Tongue (tissue), 3 donors: ENCODE measurements at places on chromosomes 2 and 18.

GRCh38 chr2:231133365-231134099 lies 8.7 kb upstream of the HTR2B start:
- DNase-seq = no peak

DNA sequence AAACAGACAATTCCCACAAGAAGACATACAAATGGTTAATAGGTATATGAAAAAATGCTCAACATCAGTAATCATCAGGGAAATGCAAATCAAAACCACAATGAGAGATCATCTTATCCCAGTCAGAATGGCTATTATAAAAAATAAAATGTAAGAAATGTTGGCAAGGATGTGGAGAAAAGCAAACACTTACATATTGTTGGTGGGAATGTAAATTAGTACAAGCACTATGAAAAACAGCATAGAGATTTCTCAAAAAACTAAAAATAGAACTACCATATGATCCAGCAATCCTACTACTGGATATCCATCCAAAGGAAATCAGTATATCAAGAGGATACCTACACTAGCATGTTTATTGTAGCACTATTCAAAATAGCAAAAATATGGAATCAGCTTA lies 186.6 kb downstream of the NOL4 start:
- no peak for DNase-seq

DNA sequence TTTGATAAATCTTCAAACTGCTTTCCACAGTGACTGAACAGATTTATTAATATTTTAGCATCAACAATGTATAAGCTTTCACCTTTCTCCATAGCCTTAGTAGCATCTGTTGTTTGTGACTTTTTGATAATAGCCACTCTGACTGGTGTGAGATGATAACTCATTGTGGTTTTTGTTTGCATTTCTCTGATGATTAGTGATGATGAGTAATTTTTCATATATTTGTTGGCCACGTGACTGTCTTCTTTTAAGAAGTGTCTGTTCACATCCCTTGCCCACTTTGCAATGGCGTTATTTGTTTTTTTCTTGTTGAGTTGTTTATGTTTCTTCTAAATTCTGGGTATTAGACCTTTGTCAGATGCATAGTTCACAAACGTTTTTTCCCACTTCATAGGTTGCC lies 952.9 kb downstream of the TRIB2 start:
- DNase-seq = no peak

GRCh38 chr2:127953128-127953718 lies 67.5 kb upstream of the AMMECR1L start:
- no peak for DNase-seq

DNA sequence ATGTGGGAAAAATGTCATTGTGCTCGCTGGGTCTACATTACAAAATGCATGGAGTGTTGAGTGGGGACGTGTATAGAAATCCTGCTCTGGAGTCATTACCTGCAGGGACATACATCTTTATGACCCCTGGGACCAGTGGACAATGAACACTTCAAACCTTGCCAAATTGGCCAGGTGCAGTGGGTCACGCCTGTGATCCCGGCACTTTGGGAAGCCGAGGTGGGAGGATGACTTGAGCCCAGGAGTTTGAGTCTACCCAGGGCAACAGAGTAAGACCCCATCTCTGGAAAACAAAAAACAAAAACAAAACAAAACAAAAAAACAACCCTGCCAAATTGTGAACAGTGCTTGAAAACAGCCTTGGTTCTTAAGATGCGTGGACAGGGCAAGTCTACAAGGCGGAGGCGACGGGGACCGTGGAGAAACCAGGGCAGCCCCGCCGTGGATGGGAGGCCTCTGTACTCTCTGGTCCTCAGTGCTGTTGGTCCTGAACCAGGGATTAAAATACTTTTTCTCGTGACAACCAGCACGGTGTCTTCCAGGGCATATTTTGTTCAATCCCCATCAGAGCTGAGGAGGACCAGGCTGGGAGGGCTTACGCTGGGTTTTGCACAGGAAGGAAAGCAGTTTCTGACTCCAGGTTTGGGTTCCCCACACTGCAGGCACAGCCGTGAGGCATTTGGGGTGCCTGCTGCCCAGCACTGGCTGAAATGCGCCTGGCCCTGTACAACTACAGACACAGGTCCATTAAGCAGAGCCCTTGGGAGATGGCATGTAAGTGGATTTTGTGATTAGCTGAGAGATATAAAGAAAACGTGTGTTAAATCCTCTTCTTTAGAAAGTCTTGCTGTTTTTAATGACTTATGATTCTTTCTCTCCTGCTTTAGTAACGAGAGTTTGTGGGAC lies 13.7 kb downstream of the COLEC11 start:
- no peak for DNase-seq

DNA sequence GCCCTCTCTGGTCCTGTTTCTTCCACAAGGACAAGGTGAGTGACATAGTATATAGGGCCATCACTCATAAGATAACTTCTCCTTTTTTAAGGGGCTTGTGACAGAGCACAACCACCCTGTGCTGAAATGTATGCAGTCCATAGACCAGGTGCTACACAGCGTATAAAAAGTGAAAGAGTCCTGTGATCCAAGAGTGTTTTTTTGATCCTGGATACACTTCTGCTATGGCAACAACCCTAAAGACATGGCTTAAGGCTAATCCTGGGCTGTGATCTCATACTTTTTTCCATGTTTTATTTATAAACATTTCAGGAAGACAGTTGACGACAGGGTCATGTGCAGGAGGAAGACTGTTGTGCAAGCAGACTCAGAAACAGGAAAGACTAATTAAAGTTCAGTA lies 400.5 kb upstream of the TCF4 start:
- peak; percentile 84 for DNase-seq

DNA sequence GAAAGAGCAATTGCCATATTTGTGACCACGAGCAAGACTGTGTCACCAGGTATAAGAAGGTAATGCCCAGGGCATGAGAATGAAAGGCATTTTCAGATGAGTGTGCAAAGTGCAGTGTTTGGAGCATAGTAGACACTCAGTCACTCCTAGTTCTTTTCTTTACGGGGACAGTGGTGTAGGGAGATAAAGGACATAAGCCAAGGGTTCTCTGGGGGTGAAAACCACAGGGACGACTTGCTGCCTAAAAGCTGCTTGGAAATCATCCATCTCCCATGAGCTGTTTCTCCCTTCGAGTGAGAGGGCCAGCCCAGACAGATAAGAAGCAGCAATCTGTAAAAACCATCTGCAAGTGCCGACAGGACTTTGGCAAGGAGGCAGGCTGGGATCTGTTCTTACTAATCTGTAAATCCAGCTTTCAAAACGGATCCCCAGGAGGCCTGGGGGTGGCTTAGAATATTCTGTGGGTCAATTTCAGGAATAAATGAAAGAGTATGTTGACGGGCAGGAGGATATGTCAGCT lies 221.6 kb downstream of the LPIN1 start:
- peak; percentile 80 for DNase-seq

DNA sequence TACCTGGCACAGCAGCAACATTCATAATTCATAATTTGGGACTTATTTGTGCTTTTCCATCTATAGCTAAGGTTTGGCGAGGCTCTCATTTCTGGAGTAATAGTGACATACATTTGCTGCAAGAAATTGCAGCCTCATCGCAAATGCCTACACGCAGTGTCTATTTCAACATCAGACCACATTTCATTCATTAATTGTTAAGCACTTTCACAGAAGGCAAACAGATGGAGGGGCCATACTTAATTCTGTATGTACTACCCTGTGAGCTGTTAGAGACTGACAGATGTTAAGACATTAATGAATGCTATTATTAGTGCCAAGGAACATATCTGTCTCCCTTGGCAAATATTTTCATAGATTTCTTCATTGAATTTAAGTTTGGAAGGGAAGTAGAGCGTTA lies 125.7 kb downstream of the UXS1 start:
- peak; percentile 61 for DNase-seq

DNA sequence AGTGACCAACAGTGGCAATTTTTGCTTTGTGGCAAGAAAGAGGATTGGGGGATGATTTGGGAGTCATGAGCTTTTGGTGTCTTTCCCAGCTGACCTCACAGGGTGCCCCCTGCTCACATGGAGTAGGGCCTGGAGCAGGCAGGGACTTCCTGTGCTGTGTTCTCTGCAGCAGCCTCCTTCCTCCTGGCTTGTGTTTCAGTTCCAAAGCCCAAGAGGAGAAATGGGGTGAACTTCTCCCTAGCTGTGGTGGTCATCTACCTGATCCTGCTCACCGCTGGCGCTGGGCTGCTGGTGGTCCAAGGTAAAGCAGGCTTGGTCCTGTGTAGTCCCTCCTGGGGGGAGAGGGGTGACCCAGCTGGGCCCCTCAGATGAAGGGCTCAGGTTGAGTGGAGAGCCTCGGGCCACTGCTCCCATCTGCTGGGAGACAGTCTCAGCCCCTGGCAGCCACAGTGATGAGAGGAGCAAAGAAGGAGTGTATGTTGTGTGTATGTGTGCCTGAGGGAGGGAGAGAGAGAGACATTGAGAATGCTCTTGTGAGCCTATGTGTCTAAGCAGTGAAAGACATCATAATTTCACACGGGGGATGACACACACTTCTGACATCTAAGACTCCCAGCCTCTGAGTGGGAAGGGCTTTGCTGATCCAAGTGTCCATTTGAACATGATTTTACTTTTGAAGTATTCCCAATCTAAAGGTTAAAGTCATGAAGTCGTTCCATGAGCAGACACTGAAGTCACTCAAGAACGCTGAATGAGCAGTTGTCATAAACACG lies 27.2 kb downstream of the MARCO start:
- DNase-seq = no peak

- DNase-seq = no peak
Measured at GRCh38 chr2:129767346-129768035, 212.0 kb upstream of the RAB6C start.

GRCh38 chr2:215567504-215567903 lies 131.6 kb upstream of the FN1 start:
- no peak for DNase-seq

DNA sequence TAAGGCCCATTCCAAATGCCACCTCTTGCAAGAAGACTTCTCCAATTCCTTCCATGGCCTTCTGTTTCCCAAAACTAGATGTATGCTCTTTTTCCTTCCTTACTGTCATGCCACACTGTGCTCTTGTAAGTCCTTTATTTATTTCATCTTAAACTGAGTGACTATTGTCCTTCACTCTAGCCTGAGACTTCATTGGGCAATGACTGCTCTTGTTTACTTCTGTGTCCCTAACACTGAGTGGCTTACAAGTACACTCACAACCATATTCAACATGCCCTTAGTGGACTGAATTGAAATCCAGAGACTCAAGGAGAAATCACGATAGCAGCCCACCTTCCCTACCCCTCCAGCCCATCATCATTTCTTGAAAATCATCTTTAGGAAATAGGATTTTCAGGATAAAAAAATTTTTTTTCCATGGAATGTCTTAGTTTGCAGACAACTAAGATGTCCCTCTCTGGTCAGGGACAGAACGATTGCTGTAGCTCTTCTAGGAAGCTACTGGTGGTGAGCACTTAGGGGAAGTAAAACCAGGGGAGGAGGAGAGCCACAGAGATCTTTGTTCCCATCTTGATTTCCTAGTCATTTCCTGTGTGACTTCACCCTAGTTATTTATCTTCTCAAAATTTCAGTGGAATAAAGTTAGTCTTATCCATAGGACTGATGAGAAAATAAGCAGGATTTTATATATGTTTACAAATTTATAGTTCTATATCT lies 80.7 kb downstream of the CYRIA start:
- no peak for DNase-seq

DNA sequence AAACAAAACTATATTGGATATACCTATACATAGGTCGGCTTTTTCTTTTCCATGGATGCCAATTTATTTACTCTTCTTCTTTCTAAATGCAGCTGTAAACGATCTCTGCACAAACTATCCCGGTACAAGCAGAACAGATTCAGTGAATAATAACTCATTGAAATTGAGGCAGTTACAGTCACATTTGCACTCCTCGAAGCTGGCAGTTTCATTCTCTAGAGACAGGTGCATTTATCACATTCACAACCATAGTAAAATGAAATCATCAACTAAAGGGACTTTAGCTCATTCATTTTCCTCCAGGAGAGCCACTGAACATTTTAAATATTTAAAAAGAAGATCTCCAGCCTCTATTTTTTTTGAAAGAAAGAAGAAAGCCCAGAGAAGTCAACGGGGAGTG lies 551.7 kb downstream of the LRP1B start:
- DNase-seq = no peak

DNA sequence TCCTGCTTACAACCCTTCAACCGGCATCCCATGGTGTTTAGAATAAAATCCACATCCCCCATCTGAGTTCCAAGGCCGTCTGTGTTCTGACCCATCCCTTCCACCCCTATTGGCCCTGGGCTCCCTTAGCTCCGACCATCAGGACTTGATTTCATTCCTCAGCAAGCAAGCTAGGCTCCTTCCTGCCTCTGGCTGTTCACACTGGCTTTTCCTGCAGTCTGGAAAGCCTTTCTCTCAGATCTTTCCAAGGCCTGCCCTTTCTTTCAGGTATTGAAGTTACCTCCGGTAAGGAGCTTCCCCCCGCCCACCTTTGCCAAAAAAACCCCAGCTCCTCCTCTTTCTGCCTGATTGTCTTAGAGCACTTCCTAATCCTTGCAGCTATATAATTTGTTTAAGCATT lies 86.8 kb downstream of the CLIP4 start:
- no peak for DNase-seq

DNA sequence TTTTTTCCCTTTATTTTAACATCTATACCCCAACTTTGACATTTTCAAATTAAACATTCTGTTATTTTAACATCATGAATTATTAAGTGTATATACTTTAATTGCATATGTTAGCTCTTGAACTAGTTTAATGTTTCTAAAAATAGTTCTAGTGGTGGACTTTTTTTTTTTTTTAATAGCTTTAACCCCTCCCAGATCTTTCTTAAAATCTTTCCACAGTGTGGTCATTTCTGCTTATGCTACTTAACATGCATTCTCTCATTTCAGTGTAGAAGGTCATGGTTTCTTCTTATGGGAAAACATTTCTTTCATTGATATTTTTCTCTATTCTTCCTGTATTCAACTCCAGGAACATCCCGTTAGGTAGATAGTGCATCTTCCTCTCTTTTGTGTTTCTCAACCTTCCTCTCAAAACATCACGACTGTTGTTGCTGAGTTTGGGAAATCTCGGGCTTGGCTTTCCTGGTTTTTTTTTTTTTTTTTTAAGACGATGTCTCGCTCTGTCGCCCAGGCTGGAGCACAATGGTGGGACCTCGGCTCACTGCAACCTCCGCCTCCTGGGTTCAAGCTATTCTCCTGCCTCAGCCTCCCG lies 849 bp upstream of the TMEM18 start:
- peak; percentile 53 for DNase-seq

DNA sequence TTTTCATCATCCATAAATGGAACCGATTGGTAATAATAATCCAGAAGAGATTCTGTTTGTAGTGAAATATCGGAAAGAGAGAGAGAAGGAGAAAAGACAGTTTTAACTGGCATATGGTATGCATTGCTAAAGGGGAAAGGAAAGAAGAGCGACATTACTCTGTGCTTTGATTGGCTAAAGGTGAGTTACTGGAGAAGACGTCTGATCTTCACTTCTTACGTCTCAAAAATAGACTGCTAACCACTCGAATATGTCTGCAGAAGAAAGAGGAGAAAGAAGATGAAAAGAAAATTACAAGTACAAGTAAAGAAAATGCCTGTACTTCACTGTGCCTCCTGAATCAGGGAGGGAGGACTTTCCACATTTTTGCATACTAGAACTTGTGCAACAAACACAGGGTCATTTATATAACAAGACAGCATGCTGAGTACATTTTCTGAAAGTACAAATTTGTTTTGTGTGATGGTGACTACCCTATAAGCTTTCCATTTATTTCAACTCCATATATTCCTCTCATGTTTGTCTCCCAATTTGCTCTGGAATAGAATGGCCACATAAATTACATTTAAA lies 787.2 kb downstream of the RNF144A start:
- DNase-seq = no peak
